Epithelial cell of proximal tubule (primary cell): ENCODE measurements at places on chromosomes 4 and X.

GRCh38 chrX:14022019-14022418, 7.7 kb downstream of the GEMIN8 start:
- DNase-seq, result no peak

- DNase-seq, result no peak
Observed at GRCh38 chrX:129777218-129778030, 2.3 kb upstream of the SASH3 start.

- DNase-seq, result no peak
Observed at GRCh38 chrX:119775517-119776238, 15.8 kb downstream of the RPL39 start.

GRCh38 chr4:174521800-174522182, 497 bp downstream of the HPGD start:
- no peak for DNase-seq
